Stimulated activated CD8-positive, alpha-beta memory T cell treated with anti-CD3 and anti-CD28 coated beads, Interleukin-4, amount 100 ng/mL, for 1 hour (primary cell): ENCODE measurements at places on chromosomes 3 and 15.

- no peak for DNase-seq
Observed at GRCh38 chr15:67049351-67050044, 15.9 kb upstream of the SMAD3 start.

GRCh38 chr15:75981149-75981815, 30.9 kb downstream of the NRG4 start:
- no peak for DNase-seq

GRCh38 chr15:67303490-67304363, 49.1 kb downstream of the IQCH start:
- no peak for DNase-seq

- no peak for DNase-seq
Observed at GRCh38 chr15:80536231-80536630, 132.0 kb downstream of the ARNT2 start.

DNA sequence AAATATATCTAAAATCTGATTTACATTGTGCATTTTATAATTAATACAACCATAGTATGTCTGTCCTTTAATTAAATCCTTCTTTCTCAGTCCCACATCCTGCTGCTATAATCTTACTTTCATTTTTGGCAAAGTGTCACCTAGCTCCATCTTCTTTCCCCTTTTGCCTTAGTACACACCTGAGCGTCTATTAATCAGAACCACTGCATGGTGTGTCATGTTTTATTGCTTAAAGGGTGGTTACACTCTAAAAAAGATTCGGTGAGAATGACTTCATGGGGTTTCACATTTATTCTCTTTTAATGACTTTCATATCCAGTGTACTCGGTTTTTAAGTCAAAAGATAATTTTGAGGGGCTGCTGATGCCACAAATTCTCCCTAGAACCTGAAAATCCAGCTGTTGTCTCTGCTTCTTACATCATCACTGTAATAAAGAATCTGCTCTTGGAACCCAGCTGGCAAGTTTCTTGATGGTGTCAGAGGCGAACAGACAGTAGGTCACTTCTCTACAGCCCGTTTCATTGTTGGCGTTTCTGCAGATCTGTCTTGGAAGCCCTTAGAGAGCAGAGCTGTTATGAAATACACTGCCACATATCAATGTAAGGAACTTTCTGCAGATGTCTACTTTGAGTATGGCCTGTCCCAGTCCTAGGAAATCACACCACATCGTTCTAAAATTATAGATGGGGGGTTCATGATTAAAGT, 99.7 kb downstream of the TIGIT start:
- no peak for DNase-seq

- no peak for DNase-seq
Observed at GRCh38 chr3:145623349-145623748, 537.6 kb downstream of the PLOD2 start.

GRCh38 chr3:179265092-179265491, 14.2 kb upstream of the KCNMB3 start:
- DNase-seq = no peak

DNA sequence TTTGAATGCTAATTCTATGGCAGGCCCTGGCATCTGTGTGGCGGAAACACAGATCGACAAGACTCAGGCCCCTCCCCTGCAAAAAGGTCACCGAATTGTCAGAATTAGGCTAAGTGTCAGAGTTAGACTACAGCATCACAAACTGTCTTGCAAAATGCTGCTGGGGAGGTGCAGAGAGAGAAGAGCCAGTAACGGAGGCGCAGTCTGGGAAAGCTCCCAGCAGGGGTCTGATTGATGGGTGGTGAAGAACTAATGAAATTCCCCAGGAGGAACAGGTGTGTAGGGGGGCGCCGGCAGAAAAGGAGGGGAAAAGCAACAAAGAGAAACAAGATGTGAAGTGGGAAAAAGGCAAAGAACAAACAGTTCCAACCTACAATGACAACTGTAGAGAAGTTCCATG, 72.7 kb upstream of the TAMM41 start:
- no peak for DNase-seq

DNA sequence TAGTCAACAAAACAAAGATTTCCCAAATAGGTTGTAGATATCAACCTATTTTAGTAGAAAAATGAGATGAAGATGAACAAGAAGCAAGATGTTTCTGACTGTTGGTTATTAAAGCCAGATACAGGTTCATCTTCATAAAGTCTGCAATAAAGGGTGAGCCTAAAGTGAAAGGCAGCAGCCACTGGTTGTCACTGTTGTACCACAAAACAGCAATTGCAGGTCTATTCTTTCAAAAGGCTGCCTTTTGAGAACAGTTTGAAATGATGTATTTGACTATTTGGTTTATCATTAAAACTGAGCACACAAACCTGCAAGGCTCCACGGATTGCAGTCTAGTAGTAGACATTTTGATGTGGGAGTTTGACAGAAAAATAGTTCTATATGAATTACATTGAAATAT, 543.4 kb downstream of the GBE1 start:
- no peak for DNase-seq

GRCh38 chr15:77527164-77527778, 105.4 kb downstream of the LINGO1 start:
- DNase-seq = no peak

DNA sequence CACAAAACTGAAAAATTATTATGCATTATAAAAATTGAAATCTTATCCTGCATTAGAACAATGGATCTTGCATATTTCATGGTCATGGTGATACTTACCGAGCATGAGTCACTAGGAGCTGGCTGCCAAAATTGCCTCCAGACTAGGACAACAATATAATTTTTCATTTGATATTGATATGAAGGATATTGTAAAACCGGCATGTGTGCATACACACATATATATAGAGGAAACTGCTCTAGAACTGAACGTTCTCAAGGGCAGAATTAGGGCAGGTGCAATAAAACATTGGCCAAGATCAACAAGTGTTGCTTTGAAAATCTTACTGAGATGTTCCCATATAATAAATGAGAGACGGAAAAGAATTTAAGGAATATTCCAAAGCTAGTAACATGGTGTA, 319.4 kb upstream of the POU1F1 start:
- DNase-seq = no peak

DNA sequence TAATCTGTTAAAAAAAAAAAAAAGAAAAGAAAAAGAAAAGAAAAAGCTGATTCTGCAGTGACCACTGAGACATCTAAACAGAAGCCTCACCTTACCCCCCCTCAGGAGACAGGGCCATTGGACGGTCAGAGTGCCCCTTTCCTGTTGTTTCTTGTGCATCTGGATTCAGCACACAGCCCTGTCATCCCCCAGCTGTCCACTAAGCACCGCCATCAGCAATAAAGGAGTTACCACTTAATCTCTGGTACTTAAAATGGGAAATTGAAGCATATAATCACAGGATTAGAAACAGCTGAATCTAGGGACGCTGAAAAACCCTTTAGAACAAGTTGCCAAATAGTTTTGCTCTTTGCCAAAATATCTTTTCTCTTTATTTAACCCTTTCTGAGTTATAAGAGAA, 62.5 kb downstream of the TRIM69 start:
- no peak for DNase-seq

DNA sequence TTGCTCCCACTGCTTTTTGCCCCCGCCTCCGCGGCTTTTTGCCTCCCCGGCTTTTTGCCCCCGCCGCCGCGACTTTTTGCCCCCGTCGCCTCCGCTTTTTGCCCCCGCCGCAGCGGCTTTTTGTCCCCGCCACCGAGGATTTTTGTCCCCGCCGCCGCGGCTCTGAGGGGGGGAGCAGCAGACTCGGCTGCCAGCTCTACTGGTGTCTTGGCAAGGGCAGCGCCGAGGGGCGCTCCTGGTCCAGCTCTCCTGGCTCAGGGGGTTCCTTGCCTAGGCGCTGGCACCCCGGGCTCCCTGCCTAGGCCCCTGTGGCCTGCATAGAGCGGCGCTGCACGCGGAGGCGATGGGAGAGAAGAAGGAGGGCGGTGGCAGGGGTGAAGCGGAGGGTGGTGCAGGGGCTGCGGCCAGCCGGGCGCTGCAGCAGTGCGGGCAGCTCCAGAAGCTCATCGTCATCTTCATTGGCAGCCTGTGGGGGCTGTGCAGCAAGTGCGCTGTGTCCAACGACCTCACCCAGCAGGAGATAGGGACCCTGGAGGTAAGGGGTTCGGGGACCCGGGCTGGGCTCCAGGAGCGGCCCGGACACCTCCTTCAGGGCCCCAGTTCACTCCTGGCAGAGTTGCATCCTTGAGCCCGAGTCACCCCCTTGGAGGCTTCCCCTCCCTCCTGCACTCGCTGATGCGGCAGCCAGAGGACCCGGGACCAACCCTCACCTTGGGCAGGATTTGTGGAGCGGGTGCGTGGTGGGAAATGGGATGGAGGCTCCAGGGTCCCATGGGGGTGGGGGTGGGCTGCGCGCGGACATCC, 642.4 kb downstream of the GOLGA6L6 start:
- DNase-seq = no peak

DNA sequence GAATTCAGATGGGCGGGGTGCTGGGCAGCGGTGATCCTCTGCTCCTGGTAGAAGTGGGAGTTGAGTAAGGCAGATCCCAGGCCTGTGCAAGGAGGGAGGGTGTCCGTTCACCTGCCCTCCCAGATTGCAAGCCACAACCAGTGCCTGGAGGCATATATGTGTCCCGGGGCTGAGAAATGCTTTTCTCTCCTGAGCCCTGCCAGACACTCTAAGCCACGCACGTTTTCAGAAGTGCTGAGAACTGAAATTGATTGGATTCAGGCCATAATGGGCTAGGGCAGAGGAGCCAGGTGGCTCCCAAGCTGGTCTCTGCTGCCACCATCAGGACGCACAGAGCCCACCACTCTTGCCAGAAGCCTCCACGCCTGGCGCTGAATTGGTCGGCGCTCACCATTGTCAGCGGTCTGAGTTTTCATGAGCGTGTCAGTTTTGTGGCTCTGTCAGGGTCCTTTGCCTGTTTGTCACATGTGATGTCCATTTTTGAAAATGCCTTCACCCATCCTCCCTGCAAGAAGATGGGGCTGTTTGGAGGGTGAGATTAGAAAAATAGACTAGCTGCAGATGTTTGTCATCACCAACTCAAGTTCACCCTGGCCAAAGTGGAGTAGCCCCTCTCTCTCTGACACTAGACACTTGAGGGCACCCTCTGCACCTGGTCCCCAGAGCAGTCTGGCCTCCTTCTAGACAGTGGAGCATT, 15.4 kb upstream of the BFSP2 start:
- no peak for DNase-seq

DNA sequence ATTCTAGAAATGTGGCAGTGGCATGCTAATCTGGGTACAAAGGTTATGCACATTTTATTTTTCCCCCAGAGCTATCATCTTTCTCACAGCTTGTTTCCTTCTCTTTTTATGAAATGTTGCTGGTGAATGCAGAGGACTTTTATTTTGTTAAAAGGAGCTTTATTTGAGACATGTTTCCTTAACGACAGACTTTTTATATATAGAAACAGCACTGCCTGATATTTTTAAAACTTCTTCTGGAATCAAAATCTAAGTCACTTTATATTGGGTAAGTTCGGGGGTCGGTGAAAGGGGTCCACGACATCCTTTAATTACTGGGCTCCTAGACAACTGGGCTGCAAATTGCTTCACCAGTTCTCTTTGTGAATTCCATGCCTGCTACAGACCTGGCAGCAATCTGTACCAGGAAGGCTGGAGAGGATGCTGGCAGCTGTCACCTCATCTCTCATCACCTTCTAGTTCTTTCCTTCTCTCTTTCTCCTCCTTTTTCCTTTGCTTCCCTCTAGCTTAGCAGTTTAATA, 464.7 kb downstream of the PDCD6IP start:
- no peak for DNase-seq

GRCh38 chr15:39623529-39623931, 42.7 kb downstream of the THBS1 start:
- DNase-seq = no peak

GRCh38 chr3:158847452-158847821, 45.6 kb downstream of the MFSD1 start:
- no peak for DNase-seq

DNA sequence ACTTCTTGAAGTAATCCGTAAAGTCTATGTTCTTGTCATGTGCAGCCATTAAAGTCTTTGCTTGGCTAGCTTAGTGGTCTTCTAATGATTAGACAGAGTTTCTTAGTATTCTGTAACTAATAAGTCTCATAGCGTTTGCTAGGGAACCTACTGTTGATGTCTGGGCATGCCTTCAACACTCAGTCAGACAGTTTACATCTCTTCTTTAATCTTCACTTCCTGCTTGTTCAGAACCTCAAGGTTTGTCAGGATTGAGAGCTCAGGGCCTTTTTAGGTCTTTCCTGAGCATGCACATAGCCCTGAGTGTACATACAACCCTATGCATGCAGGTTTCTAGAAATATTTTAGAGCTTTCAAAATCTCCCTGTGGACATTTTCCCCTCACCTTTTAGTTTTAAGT, 426.3 kb downstream of the AGBL1 start:
- no peak for DNase-seq

- DNase-seq = no peak
Observed at GRCh38 chr15:77034695-77035489, 36.0 kb downstream of the TSPAN3 start.

DNA sequence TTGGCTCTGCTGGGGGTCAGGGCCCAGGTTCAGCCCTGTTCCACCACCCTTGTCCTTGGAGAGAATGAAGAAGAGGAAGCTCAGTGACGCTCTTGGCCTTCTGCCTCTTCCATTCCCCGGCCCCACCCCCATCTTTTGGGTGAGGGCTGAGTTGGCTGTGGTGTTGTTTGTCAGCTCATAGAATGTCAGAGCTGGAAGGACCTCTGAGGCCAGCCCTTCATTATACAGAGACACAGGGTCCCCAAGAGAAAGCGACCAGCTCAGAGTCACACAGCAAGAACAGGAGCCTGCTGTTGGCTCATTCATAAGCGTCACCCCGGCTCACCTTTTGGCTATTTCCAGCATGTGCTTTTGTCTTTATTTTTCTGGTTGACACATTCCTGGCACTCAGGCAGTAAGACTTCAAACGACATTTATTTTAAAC, 68.2 kb downstream of the AAGAB start:
- DNase-seq = no peak

DNA sequence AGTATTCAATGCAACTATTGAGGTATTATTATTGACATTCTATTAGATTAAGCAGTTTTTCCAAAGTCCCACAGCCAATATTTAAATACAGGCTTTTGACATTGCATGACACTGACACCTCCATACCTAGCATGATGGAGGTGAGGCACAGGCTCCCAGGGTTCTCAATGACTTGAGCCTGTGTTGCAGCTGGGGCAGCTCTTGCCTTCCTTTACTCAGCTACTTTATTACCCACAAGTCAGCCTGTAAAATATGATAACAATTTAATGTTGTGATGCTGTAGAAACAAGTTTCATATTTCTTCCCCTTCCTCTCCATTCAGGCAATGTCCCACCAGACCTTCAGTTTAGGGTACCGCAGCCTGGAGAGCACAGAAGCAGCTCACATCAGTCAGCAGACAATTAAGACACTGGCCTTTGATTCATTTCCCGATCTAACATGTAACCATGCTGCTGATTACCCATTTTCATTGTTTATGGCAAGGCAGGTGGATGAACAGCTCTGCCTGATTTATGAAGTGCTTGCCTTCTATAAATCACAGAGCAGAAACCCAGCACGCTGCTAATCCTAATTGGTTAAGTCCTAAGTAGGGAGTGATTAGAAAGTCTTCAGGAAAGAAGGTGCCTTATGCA, 826.1 kb downstream of the AGBL1 start:
- DNase-seq = no peak

DNA sequence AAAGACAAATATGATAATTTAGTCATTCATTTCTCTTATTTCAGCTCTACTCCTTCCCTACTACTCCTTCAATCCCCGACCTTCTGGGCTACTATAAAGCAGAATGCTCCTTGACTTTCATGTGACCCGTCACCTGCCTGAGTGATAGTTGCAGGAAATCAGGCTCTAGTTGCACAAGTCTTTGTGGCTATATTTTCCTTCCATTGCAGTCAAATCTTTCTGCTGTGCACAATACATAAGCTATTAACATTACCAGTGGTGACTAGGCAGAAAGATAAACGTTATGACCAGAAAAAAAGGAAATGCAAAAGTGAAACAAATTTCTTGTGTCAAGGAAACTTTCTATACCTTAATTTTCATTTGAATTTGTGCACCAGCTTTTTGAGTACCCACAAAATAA, 2.3 kb downstream of the SUCNR1 start:
- no peak for DNase-seq
